ENCODE measurements at places on chromosomes 5 and 9.

DNA sequence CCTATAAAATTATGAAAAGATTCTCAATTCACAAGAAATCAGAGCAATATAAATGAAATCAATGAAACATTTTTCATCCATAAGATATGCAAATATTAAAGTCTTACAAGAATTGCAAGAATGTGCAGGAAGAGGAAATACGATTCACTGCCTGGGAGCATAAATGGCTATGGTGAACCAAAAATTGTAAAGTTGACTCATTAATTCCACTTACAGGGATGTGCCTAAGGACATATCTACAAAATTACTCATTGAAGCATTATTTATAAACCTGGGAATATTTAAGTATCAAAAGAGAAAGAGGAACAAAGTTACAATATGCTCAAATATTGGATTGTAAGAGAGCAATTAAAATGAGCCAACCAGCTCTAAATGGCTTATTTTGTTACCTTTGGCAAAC lies 6.9 kb upstream of the NIPSNAP3A start:
- no peak for DNase-seq

DNA sequence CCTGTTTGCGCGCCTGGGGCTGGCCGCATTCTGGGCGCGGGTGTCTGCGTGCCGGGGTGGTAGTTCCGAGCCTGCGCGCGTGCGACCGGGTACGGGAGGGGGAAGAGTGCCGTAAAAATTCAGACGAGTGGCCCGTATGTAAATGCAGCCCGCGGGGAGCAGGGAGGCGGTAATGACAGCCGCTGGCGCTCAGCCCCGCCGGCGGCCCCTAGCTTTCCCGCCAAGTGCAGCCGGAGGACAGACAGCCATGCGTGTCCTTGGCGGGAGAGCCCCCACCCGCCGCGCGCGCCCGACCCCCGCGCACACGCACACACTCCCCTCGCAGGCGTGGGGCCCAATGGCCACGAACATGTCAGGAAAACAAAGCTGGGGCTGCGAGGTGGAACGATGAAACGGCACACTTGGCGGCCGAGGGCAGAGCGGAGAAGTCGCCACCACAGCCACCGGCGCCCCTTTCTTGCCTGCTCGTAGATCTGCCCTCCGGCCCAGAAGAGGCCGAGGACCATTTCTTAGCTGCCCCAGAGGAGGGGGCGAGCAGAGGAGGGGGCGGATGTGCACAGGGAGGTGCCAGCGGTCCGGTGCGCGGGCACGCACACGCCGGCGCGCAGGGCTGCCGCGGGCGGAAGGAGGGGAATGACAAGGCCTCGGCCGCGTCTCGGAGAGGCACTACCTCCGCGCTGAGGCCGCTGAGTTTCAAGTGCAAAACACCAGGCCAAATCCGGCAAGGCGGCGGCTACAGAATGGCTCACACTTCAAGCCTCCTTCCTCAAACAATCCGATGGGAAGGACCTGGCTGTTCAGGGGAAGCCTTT lies 208.4 kb downstream of the MEF2C start:
- DNase-seq, result no peak

DNA sequence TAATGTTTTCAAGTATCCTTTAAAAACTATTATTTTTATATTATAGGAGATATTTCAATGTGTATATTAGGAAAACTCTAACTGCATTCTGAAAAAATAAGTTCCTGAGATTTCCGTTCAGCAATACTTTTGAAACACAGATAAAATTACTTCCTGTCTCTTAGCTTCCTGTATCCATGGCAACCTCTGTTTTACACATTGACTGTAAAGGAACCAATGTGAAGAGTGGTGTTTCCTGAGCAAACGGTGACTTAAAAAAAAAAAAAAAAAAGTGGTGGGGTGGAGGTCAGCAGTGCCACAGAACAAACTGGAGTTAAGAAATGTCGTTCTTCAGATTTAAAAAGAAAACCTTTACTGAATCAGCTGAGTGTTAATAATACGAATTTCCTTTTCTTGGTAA lies at the start of gene LRRC70:
Gene LRRC70, plus strand, starts transcription at position 280 of the 400 bp plus-strand sequence. CDS start 620 bp downstream, outside the sequence.
- DNase-seq, result peak; percentile 1

DNA sequence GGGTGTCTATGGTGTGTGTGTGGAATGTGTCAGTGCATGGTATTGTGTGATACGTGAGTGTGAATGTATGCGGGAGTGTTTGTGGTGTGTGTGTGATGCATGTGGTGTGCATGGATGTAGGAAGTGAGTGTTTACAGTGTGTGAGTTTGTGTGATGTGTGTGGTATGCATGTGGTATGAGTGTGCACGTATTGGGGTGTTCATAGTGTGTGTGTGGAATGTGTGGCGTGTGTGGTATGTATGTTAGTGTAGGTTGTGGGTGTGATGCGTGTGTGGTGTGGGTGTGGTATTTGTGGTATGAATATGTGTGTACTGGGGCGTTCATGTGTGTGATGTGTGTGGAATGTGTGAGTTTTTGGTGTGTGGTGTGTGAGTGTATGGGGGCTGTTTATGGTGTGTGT lies 40.1 kb upstream of the BICD2 start:
- DNase-seq, result no peak

- DNase-seq, result no peak
Observed at GRCh38 chr9:109272045-109272444, 48.8 kb downstream of the EPB41L4B start.

DNA sequence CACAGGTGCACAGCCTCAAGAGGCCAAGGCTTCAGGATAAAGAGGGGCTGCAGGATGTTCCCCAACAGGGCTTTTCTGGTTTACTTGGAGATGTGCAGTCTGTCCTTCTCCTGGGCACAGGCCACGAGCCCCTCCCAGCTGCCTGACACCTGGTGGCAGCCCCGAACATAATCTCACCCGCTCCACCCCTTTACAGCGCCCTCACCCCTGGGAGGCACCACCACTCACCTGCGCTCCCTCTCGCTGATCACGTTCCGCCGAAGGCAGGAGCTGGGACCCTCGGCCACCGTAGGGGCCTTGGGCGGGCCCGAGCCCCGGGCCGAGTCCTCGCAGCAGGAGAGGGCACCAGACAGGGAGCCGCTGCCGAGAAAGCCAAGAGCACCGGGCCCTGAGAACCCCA lies 514 bp downstream of the SOHLH1 start:
- no peak for DNase-seq

DNA sequence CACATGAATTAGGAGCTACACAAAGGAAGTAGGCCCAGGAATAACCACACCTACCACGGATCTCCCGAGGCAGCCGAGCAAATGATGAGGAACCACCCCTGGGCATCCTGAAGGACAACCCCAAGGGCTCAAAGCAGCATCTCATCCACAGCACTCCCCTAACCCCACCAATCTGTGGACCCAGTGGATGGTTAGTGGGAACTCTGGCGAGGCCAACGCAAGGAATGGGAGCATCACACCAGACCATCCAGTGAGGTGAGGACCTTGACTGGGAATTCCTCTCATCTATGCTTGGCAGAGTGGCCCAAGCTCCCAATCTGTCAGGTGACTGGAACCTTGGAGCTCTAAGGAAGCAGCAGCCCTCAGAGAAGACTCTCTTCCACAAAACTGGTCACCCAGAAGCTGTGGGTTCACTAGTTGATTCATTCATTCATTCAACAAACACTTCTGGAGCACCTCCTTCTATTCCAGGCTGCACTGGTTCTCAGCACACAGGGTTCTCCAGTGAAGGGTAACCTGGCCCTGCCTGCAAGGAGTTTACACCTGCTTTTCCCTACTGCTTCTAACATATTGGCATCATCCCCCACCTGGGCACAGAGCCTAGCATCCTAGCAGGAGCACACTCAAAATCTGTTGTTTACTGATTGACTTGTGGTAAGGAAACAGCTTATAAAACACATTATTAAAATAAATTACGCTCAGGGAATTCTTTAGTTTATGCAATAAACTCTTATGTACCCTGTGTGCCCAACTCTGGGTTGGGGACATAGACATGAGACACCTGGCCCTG lies 4.9 kb downstream of the ACSL6 start:
- no peak for DNase-seq

- peak; percentile 26 for DNase-seq
Observed at GRCh38 chr5:137660349-137660817, 75.5 kb downstream of the KLHL3 start.

DNA sequence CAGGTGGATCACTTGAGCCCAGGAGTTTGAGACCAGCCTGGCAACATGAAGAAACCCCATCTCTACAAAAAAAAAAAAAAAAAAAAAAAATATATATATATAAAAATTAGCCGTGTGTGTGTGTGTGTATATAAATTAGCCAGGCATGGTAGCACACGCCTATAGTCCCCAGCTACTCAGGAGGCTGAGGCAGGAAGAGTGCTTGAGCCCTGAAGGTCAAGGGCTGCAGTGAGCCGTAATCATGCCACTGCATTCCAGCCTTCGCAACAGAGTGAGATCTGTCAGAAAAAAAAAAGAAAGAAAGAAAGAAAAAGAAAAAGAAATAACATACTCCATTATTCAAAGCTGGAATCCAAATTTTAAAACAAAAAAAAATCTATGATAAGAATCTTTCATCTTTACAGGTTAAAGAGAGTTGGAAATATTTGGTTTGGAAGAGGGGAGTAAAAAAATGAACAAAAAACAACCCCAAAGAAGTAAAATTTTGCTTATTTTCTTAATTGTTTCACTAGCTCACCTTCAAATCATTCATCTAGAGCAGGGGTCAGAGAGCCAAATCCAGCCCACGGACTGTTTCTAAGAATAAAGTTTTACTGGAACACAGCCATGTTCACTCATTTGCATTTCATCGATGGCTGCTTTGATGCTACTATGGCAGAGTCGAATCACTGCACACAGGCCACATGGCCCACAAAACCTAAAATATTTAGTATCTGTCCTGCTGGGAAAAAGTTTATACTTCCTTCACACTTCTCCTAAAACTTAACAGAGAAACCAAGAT lies 109.9 kb downstream of the DROSHA start:
- DNase-seq, result no peak

DNA sequence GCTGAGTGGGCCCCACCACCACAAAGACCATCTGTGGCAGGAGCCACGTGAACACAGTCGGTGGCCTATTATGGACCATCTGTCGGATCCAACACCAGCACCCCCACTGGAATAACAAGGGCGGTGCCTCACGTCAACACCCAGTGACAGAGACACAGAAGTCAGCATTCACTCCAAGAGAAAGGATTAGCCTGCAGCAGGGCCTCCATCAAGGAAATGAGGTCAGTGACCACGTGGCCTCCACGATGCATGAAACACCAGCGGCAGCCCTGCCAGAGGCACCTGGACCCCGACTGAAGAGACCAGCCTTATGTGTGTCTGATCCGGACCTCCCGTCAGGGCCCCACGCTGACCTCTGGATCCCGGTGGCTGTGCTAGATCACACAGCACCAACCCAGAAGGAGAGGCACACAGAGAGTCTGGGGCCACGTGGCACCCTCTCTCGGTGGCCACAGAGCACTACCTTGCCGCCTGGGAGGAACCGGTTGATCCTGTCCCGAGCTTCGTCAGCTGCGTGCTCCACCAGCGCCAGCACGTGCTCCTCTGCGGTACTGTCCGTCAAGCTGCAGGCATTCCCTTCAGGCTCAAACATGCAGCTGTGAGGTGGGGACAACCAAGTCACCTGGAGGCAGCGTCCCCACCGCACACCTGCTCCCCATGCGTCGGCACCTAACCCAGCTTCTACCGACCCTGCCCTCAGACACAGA lies 9.0 kb downstream of the BRD9 start:
- no peak for DNase-seq

GRCh38 chr5:154370119-154370518 lies 75.7 kb upstream of the SAP30L start:
- no peak for DNase-seq

- DNase-seq, result no peak
Observed at GRCh38 chr9:93693129-93693528, 116.7 kb downstream of the PHF2 start.

GRCh38 chr9:125683486-125683885 lies 23.5 kb downstream of the MAPKAP1 start:
- DNase-seq, result no peak

DNA sequence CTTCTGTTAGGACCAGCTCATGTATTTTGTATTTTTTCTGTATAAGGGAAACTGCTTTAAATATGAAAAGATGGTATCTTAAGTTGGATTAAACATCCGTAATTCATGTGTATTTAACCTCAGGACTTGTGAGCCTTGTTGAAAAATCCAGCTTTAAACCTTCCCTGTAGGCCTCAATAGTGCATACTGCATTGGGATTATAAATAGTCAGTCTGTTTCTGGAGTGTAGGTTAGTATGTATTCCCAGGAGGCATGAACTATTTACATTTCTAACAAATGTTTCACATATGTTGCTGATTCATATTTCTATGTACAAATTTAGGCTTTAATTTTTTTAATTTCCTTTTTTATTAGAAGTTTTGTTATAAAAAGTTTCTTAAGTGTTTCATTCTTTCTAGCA lies 137.9 kb upstream of the GRHPR start:
- no peak for DNase-seq

DNA sequence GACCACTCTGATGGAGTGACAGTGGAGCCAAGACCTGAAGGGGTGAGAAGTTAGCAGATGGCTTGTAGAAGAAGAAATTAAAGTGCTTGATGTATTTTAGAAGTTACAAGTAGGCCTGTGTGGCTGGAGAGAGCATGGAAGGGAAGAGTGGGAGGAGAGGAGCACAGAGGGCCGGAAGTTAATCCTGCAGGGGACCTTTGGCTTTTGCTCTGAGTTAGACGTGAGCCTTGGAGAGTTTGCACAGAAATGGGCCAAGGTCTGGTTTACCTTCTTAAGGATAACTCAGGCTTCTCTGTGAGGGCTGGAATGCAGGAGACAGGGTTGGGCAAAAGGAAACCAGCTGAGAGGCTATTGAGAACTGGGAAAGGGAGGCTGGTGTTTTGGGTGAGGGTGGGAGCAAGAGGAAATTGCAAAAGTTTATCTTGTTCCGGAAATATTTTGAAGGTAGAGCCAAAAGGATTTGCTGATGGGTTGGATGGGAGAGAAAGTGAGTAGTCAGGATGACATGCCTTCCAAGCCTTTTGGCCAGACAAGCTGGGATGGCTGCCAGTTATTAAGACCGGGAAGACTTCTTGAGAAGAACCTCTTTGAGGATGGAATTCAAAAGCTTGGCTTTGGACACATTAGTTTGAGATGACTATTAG lies 17.5 kb upstream of the F2RL1 start:
- DNase-seq, result no peak

DNA sequence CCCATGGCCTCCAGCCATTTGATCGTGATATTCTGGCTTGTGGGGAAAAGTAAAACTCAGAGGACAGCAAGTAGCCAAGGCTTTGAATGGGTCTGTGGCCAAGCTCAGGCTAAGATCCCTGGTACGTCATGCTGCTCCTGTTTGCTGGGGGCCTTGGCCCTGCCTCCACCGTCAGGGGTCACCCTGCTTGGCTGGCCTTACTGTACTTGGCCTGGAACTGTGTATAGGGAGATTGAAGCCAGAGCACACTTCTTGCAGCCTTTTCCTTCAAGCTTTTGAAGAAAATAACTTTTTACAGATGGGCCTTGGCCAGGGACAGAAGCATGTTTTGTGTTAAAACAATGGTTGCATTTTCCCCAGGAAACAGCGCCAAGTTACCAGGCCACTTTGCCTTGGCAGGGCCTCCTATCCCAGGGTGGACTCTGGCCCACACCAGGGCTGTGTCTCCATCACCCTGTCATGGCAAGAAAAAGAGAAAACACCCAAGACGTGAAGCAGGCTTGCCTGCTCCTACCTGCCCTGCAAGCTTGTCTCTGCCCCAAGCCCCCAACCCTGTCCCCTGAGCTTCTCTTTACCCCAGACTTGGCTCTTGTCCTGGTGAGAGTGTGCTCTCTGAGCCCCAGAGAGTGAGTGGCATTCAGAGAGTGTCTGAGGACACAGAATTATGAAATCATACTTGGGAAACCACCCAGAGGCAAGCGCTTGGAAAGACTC lies 286.9 kb downstream of the GADD45G start:
- DNase-seq, result no peak

All from T-helper 22 cell (primary cell).